ENCODE measurements at places on chromosomes 7 and 10. TPM values are rescaled to one million over a fixed set of nuclear protein-coding genes. Genes with fewer than 3 reads are reported as not detected.

DNA sequence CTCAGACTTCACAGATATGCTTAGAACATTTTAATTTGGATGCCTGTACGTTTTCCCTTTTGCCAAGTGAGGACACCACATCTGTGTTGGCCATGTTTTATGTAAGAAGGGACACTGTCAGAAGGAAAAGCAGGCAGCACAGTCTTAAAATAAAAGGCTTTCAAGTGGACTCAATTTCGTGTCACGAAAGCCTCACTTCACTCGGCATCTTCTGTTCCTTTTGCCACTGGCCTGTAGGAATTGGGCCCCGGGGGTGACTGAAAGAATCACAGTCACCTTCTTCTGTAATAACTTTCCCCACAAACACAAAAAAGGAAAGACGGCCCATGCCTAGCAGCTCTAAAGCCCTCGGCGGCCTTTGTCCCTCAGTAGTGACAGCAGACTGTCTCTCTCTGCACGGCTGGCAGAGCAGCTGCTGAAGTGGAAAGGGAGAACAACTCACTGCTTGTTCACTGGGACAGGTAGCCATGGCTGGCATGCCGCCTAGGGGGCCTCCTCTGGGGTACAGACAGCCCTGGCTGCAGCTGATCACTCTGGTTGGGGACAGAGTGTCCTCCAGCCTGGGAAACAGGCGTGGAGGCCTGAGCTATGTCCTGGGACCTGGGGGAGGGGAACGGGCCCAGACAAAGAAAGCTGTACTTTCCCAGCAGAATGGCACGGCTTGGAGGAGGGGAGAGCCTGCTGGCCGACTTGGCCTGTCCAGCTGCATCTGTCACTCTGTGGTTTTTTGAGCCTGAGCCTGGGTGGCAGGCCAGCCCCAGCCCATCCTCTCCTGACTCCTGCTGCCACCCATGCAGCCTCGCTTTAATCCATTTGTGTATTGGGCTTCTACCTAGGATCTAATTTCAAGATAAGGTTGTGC, 4.4 kb downstream of the RASSF4 start:
- H3K4me3 ChIP-seq, result no peak overlapping the region
- H3K27ac ChIP-seq, result no peak overlapping the region
- DNase-seq, result no peak
- H3K4me1 ChIP-seq, result peaks cover 37% of the 10 kb centered on the region

The GIMAP2 gene
- 40.4 TPM for total RNA-seq

- DNase-seq, result no peak
- H3K27me3 ChIP-seq, result no peaks in the 10 kb centered on the region
- no peak overlapping the region for H3K27ac ChIP-seq
- H3K4me1 ChIP-seq, result no peaks in the 10 kb centered on the region
- H3K36me3 ChIP-seq, result no peaks in the 10 kb centered on the region
These were observed 121.7 kb downstream of the SORCS3 start for GRCh38 chr10:104762793-104763192.

DNA sequence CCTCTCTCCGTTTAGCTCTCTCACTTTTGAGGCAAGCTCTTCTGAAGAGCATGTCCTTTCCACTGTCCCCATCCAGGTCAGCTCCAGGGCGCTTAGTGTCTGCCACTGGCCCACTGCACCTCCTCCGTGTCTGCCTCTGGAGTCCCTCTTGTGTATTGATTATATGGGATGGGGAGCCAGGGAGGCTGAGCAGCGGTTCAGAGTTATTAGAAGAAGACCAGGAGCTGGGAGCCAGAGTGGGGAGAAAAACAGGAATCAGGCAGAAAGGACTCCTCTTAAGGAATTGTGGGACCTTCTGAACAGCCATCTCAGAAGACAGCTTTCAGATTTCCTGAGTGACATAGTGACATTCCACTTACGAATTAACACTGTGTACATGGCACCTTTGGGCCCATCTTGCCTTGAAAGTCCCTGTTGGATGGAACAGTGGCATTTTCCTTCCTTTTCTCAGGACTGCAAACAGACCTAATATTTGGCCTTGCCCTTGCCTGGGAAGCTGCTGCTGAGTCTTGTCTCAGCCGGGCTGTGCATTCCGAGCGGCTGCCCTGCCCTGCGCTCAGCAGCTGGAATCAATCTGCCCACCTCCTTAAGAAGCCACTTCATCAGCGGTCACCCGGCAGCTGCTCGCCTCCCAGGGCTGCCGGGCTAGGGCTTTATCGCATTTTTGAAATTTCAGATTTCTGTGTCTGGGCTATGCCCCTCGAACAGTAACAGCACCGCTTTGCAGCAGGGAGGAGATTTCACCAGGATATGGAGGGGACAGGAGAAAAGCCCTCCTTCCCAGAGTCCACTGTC, 81.1 kb upstream of the PRKG1 start:
- H3K27me3 ChIP-seq, result peaks cover 10% of the 10 kb centered on the region
- DNase-seq, result no peak
- H3K4me1 ChIP-seq, result no peaks in the 10 kb centered on the region
- no peak overlapping the region for H3K4me3 ChIP-seq
- H3K27ac ChIP-seq, result no peak overlapping the region
- no peaks in the 10 kb centered on the region for H3K36me3 ChIP-seq

GRCh38 chr7:93923296-93923695, 1.8 kb downstream of the GNG11 start:
- no peak for DNase-seq
- H3K27ac ChIP-seq, result no peak overlapping the region
- no peak overlapping the region for H3K4me3 ChIP-seq
- no peaks in the 10 kb centered on the region for H3K4me1 ChIP-seq
- peaks cover 8% of the 10 kb centered on the region for H3K27me3 ChIP-seq
- H3K36me3 ChIP-seq, result no peaks in the 10 kb centered on the region

DNA sequence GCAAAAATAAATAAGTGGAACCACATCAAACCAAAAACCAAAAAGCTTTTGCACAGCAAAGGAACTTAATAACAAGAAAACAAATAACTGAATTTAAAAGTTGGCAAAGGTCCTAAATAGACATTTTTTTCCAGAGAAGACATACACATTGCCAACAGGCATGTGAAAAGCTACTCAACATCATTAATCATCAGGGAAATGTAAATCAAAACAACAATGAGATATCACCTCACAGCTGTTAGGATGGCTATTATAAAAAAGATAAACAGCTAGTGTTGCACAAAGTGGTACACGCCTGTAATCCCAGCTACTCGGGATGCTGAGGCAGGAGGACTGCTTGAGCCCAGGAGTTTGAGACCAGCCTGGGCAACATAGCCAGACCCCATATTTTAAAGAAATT, 2.2 kb upstream of the SUN3 start:
- H3K4me1 ChIP-seq, result peaks cover 5% of the 10 kb centered on the region
- H3K4me3 ChIP-seq, result no peak overlapping the region
- H3K27ac ChIP-seq, result no peak overlapping the region
